ENCODE measurements at places on chromosomes 4 and X.

- no peak for DNase-seq
These were observed 35.9 kb downstream of the ADGRG4 start for GRCh38 chrX:136336623-136337022.

DNA sequence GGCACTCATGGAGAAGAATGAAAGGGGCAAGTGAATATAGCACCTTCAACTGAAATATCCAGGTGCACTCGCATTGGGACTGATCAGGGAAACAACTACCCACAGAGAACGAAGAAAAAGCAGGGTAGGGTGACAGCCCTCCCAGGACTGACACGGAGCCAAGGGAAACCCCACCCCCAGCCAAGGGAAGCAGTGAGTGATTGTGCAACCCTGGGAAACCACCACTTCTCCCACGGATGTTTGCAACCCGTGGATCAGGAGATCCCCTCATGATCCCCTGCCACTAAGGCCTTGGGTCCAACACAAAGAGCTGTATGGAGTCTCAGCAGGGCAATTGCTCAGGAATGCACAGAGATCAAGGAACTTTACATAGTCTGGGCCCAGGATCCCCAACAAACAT is 158.5 kb upstream of the HCCS start:
- DNase-seq: no peak

GRCh38 chrX:85243761-85244449 is at the start of the genes SATL1 and ZNF711:
TSS of gene SATL1 (minus strand) at chrX:85243779. CDS start at chrX:85108968, 134,811 bp downstream.
TSS of gene ZNF711 (plus strand) at chrX:85243991. CDS start at chrX:85247573, 3,582 bp downstream.
- DNase-seq: peak; percentile 29

DNA sequence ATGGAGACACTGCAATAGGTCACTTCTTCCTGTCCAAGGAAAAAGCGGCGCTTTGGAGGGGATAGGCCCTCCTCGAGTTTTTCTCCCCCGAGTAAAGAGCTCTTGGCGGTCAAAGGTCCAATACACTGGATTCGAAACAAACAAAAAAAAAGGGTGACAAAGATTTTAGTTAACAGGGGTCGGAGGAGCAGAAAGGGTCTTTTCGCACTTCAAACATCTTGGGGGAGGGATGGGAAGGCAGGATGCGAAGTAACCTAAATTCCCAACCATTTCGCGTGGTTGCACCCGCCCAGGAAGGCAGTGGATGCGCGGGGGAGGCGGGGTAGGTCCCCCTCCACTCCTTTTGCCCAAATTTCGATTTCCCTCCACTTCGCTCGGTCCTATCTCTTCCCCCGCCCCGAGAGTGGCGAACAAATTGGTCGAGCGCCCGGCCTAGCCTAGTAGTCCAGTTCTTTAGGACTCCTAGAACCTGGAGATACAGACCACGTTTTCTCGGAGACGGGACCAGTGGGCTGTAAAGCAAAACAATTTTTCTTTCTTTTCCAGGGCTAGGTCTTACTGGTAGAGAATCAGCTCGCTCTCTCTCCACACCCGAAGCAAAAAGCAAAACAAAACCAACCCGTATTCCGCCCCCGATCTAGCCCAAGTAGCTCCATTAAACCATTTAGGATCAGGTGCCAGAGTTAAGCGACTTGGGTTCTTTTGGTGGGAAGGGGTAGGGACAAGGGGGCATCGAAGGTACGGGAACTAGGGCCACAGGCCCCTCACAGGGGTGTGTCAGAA is 2.0 kb upstream of the STAG2 start:
- DNase-seq: peak; percentile 61

DNA sequence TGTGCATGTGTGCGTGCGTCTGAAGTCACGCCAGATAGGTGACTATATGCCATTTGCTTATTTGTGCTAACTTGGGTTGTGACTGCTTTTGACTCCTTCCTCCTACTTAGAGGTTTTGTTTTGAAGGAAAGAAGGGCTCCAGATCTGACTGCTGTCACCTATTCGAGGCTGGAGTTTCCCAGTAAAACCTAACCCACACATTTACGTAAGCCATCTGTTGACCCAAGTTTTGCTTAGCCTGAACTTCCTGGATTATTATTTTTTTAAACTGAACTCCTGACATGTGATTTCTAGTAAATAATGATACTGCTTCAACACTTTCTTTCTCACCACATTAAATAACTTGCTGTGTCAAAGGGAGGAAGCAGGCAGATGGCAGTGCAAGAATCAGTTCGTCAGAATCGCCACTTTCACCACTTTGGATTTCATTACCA is 41.5 kb downstream of the DTHD1 start:
- no peak for DNase-seq

GRCh38 chr4:183255487-183255886 is 64.6 kb downstream of the CLDN22 start:
- DNase-seq: peak; percentile 28

DNA sequence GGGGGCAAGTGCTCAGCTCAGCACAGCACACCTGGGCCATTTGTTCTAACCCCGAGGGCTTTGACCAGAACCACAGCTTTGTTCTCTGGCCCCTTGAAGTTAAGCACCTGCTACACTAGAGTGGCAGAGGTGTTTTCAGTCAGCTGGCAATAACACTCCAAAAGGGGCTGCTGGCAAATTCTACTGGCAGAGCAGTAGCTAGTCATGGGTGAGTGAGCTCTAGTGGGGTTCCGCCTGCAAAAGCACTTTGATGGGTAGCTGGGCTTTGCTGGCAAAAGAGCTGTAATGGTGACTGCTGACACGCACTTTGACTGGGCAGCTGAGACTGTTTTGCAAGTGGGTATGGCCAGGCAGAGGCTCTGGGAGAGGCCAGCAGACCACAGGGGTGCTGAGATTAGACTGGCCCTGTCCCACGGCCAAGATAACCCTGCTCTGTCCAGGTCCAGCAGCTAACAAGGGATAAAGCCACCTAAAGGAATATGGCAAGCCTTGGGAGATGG is 65.2 kb upstream of the TENT5D start:
- DNase-seq: no peak

GRCh38 chrX:110089656-110090403 is 86.9 kb downstream of the TMEM164 start:
- DNase-seq: no peak

- peak; percentile 51 for DNase-seq
These were observed 21.0 kb upstream of the TMSB15B start for GRCh38 chrX:103941201-103941975.

DNA sequence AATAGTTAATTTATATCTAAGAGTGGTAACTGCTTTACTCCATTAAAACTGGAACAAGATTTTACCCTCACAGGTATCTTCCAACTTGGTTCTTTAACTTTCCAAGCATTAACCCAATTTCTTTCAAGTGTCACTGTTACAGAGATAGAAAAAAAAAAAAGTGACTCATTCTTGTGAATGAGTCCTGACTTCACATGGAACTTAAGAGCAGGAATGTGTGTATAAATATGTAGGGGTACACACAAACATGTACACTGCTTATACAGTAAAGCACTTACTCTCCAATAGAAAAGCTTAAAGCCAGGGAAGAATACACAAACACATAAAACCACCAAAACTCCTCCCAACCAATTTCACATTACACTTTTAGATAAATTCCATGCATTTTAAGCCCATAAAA is 38.8 kb downstream of the TAPT1 start:
- peak; percentile 27 for DNase-seq

- no peak for DNase-seq
These were observed 71.4 kb downstream of the TSC22D3 start for GRCh38 chrX:107704181-107704580.

GRCh38 chrX:11465648-11466411 is 172.6 kb downstream of the AMELX start:
- no peak for DNase-seq

DNA sequence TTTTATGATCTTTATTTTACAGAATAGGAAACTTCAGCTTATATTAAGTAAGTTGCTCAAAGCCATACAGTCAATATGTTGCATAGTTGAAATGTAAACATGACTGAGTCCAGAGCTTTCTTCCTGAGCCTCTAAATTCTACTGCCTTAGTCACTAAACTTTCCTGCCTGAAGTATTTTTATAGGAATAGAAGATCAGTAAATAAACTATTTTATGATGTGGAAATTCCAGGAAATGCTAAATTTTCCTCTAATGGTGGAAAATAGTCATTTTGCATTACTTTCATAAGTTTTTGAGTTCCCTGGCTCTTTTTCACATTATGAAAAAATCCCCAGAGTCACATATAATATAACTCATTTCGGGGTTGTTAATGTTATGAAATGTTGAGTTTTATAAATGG is 182.8 kb downstream of the BANK1 start:
- DNase-seq: peak; percentile 7

DNA sequence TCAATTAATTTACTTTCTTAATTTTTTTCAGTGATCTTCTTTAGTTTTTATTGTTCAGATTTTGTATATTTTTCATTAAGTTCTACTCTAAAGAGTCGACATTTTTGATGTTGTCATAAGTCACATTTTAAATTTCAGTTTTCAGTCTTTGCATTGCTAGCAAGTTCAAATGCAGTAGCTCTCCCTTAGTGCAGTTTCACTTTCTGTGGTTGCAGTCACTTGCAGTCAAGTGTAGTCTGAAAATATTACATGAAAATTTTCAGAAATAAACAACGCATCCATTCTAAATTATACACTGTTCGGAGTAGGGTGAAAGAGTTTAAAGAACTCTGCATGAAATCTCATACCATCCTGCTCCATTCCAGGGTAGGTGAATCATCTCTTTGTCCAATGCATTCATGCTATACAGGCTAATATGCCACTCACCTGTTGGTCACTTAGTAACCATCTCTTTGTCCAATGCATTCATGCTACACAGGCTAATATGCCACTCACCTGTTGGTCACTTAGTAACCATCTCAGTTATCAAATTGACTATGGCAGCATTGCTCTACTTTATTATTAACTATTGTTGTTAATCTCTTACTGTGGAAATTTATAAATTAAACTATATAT is 356.9 kb downstream of the STPG2 start:
- DNase-seq: no peak

- DNase-seq: no peak
These were observed 158.0 kb downstream of the ARHGAP24 start for GRCh38 chr4:85632981-85633380.

DNA sequence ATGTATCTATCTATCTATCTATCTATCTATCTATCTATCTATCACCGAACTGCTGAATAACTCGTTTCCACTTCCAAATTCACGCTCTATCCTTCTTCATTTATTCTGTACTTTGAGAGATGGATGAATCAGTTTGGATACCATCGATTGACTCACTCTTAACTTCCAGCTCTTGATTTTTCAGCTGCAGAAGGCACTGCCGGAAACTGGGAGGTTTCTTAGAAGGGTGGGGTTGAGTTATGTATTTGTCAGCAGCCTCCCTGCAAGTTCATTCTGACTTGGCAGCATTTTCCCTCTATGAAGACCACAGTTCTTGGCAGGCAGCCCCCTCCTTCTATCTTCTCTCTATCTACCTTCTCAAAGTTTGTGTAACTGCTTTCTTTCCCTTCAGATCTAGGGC is 112.0 kb upstream of the MAGEB18 start:
- DNase-seq: no peak

- DNase-seq: no peak
These were observed 301.8 kb upstream of the CTSO start for GRCh38 chr4:156255230-156256007.
